Activated T-helper 2 cell treated with anti-CD3 and anti-CD28 coated beads, Interferon-gamma antibody, Interleukin-2, Interleukin-4, amounts not matched to agents 10 μg/mL and 5 μg/mL and 100 μg/mL, durations not matched to agents 14 hours and 24 hours and 36 hours (primary cell): ENCODE measurements at places on chromosomes 1 and 21.

- no peaks in the 10 kb centered on the region for H3K36me3 ChIP-seq
- H3K27ac ChIP-seq: no peak overlapping the region
- DNase-seq: no peak
These were observed 595.9 kb downstream of the AJAP1 start for GRCh38 chr1:5250336-5250735.

GRCh38 chr1:193433599-193433998, 247.2 kb upstream of the B3GALT2 start:
- H3K4me1 ChIP-seq: peaks cover 25% of the 10 kb centered on the region
- no peak for DNase-seq
- no peak overlapping the region for H3K27ac ChIP-seq
- peaks cover 36% of the 10 kb centered on the region for H3K36me3 ChIP-seq
- no peak overlapping the region for H3K4me3 ChIP-seq

GRCh38 chr1:165342587-165342986, 13.9 kb downstream of the LMX1A start:
- no peaks in the 10 kb centered on the region for H3K36me3 ChIP-seq
- H3K4me1 ChIP-seq: no peaks in the 10 kb centered on the region
- no peak for DNase-seq
- H3K27ac ChIP-seq: no peak overlapping the region

DNA sequence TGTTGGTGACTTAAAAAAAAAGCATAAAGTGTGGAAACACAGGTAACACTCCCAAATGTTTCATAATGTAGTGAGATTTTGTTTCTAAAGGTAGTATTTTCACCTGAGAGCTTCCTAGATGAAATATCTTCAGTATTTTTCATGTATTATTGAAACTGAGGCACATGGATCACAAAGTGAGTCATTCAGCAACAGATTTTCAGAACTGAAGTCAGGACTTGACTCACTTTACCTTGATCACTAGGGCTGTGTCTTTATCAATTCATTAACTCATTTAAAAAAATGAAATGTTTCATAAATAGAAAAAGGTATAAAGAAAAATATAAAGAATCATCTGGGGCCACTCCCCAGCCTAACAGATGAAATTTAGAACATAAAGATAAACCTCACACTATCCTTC, 66.5 kb upstream of the RCC1 start:
- H3K36me3 ChIP-seq: peaks cover 8% of the 10 kb centered on the region
- H3K27ac ChIP-seq: no peak overlapping the region
- no peak for DNase-seq
- H3K4me3 ChIP-seq: no peak overlapping the region

DNA sequence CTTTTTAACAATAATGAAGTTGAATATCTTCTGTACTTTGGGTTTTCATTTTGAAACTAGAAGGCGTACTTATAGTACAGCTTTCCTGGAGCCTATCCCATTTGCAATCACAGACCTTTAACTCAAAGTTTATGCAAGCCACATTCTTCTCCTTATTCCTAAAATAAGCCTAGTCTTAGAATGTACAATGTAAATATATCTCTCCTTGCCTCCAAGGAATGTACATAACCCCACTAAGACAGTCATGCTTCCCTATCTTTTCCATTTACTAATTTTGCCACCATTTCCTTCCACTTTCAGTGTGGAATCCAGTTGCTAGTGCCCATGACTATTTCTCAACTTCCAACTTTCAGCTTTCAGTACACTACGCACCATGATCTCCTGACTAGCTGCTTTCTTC, 327.6 kb downstream of the ST6GALNAC3 start:
- no peak for DNase-seq
- H3K27ac ChIP-seq: no peak overlapping the region
- H3K27me3 ChIP-seq: no peaks in the 10 kb centered on the region
- H3K4me1 ChIP-seq: no peaks in the 10 kb centered on the region
- no peaks in the 10 kb centered on the region for H3K36me3 ChIP-seq

GRCh38 chr1:179775009-179775408, 31.9 kb downstream of the FAM163A start:
- H3K36me3 ChIP-seq: no peaks in the 10 kb centered on the region
- H3K27me3 ChIP-seq: peaks cover 2% of the 10 kb centered on the region
- no peak for DNase-seq
- H3K4me3 ChIP-seq: no peak overlapping the region

GRCh38 chr1:52706136-52706670, 8.1 kb upstream of the COA7 start:
- no peaks in the 10 kb centered on the region for H3K36me3 ChIP-seq
- no peak overlapping the region for H3K27ac ChIP-seq
- no peak for DNase-seq
- peaks cover 13% of the 10 kb centered on the region for H3K4me1 ChIP-seq
- peaks cover 5% of the 10 kb centered on the region for H3K27me3 ChIP-seq

- DNase-seq: no peak
- no peaks in the 10 kb centered on the region for H3K4me1 ChIP-seq
- no peak overlapping the region for H3K27ac ChIP-seq
- H3K4me3 ChIP-seq: no peak overlapping the region
- no peaks in the 10 kb centered on the region for H3K36me3 ChIP-seq
These were observed 68.9 kb downstream of the SLC5A9 start for GRCh38 chr1:48291421-48291820.

DNA sequence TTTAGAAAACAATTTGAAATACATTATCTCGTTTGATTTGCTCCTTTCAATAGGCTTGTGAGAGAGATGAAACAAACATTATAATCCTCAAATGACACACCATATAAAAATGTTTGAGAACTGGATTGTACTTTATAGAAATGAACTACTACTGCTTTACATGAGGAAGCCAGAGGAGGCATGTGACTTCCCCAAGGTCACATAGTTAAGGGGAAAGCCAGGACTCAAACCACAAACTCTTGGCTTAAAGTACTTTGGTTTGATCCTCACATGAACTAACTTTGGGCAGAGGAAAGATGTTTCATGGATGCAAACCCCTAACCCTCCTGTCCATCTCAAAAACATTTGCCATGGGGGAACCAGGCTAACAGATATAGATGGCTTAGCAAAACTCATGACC, 4.7 kb downstream of the ARHGEF11 start:
- DNase-seq: no peak
- no peaks in the 10 kb centered on the region for H3K36me3 ChIP-seq
- H3K27me3 ChIP-seq: peaks cover 70% of the 10 kb centered on the region
- peaks cover 3% of the 10 kb centered on the region for H3K4me1 ChIP-seq

DNA sequence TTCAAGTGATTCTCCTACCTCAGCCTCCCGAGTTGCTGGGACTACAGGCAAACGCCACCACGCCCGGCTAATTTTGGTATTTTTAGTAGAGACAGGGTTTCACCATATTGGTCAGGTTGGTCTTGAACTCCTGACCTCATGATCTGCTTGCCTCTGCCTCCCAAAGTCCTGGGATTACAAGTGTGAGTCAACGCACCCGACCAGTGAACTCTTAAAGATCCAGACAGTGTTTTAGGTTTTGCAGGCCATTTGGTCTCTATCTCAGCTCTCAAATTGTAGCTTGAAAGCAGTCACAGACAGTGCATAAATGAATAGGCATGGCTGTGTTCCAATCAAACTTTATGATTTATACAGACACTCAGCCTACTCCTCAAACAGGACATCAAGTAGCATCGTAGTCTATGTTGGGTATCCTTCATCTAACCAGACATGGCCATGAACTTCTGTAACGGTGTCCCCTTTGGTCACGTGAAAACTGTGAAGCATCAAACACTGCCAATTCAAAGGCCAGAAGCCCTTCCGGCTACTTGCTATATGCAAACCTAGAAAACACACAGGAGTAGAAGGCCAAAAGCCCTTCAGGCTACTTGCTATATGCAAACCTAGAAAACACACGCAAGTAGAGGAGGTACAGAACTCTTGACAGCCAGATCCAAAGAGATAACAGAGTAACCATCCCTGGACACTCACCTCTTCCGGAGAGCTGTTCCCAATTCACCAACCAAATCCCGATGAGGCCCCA, 3.1 kb downstream of the FUCA1 start:
- peaks cover 16% of the 10 kb centered on the region for H3K4me1 ChIP-seq
- no peak overlapping the region for H3K4me3 ChIP-seq
- no peak overlapping the region for H3K27ac ChIP-seq
- peaks cover 14% of the 10 kb centered on the region for H3K27me3 ChIP-seq
- H3K36me3 ChIP-seq: no peaks in the 10 kb centered on the region
- no peak for DNase-seq

DNA sequence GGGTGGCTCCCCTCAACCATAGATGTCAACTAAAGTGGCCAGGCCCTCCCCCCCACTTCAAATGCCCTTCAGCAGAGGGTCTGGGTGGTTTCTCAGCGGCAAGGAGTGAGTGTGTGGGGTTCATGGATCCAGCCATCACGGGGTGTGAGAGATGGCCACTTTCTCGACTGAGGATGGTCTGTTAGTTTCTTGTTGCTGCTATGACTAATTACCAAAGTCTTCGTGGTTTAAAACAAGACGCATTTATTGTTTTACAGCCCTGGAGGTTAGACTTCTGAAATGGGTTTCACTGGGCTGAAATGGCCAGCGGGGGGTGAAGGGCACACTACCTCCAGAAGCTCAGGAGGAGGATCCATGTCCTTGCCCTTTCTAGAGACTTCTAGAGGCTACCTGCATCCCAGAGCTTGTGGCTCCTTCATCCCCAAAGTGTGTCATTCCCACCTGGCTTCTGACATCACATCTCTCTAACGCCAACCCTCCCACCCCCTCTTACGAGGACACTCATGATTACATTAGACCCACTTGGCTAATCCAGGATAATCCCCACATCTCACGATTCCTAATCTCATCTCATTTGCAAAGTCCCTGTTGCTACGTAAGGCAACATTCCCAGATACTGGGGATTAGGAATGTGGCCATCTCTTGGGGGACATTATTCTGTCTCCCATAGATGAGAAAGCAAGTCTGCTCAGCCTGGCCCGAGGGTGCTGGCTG, 53.0 kb downstream of the EPHB2 start:
- DNase-seq: no peak
- H3K27me3 ChIP-seq: no peaks in the 10 kb centered on the region
- no peaks in the 10 kb centered on the region for H3K4me1 ChIP-seq
- no peaks in the 10 kb centered on the region for H3K36me3 ChIP-seq

DNA sequence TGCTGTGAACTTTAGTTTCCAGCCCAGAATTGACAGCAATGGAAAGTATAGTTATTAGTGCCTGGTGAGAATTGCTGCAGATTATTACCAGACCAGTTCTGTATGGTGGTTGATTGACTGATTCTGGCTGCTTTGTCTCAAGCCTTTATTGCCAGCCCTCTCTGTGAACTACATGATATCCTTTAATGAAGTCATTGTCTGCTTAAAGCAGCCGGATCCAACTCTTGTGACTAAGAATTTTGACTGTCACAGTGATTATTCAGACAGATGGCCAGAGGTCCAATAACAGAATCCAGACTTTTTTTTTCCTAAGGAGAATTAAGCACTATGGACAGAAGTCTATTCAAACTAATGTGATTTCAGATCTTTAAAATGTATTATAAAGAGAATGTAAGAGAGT, 1548.6 kb upstream of the B3GALT2 start:
- H3K4me3 ChIP-seq: no peak overlapping the region
- H3K27ac ChIP-seq: no peak overlapping the region
- DNase-seq: no peak

- no peak overlapping the region for H3K27ac ChIP-seq
- peaks cover 44% of the 10 kb centered on the region for H3K4me1 ChIP-seq
- H3K27me3 ChIP-seq: peaks cover 29% of the 10 kb centered on the region
These were observed 935 bp upstream of the COG2 start for GRCh38 chr1:230641346-230641745.

DNA sequence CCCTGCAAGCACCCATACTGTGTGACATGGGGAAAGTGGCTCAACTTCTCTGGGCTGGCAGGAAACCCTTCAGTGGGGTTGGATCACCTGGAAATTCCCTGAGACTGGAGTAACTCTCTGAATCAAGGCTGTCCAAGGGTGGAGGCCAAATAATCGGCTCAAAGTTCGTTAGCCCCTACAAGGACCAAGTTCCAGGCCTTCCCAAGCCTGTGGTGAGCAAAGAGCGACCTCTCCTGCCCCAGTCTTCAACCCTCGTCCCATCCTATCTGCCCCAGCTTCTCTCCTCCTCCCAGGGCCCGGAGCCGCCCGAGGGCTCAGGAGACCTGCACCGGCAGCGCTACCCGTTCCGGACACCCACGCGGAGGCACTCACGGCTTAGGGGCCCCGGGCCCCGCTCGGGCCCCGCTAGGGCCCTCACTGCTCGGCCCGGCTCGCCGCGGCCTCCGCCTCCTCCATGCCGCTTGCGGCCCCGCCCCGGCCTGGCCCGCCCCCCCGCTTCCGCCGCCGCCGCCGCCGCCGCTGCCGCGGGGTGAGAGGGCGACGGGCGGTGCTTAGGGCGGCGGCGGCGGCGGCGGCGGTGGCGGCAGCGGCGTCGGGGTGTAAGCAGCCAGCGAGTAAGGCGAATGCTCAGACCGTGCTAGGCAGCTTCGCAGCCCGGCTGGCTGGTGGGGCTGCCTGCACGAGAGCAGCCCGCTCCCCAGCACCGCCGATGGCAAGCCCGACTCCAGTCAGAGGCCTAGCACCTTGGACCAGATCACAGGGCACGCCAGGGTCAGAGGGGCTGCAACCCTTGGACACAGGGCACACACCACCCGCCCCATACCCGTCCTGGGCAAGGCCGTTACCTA, at the start of gene POMGNT1:
Gene POMGNT1 (minus strand): TSS at position 471 of the 848 bp plus-strand sequence. CDS start 613 bp downstream, outside the sequence.
- peak within 1 kb of the TSS; percentile 80 for H3K27ac ChIP-seq
- no peaks in the 10 kb centered on the region for H3K27me3 ChIP-seq
- H3K4me3 ChIP-seq: peak within 1 kb of the TSS; percentile 85
- DNase-seq: peak; percentile 74
- H3K4me1 ChIP-seq: peaks cover 19% of the 10 kb centered on the region

GRCh38 chr1:38266197-38266520, 219.6 kb upstream of the POU3F1 start:
- DNase-seq: no peak
- no peaks in the 10 kb centered on the region for H3K4me1 ChIP-seq
- peaks cover 4% of the 10 kb centered on the region for H3K27me3 ChIP-seq
- H3K27ac ChIP-seq: no peak overlapping the region

GRCh38 chr1:205746757-205747412, 3.1 kb downstream of the NUCKS1 start:
- H3K36me3 ChIP-seq: peaks cover 47% of the 10 kb centered on the region
- H3K4me1 ChIP-seq: peaks cover 49% of the 10 kb centered on the region
- H3K4me3 ChIP-seq: peak overlapping the region; percentile 66
- no peaks in the 10 kb centered on the region for H3K27me3 ChIP-seq
- H3K27ac ChIP-seq: peak overlapping the region; percentile 10

GRCh38 chr1:41533731-41534080, 49.2 kb upstream of the EDN2 start:
- H3K4me1 ChIP-seq: no peaks in the 10 kb centered on the region
- H3K4me3 ChIP-seq: no peak overlapping the region
- H3K36me3 ChIP-seq: peaks cover 79% of the 10 kb centered on the region
- H3K27me3 ChIP-seq: no peaks in the 10 kb centered on the region
- no peak for DNase-seq
- no peak overlapping the region for H3K27ac ChIP-seq

- peaks cover 4% of the 10 kb centered on the region for H3K4me1 ChIP-seq
- no peak overlapping the region for H3K4me3 ChIP-seq
- H3K36me3 ChIP-seq: no peaks in the 10 kb centered on the region
- H3K27ac ChIP-seq: no peak overlapping the region
- DNase-seq: no peak
These were observed 89.7 kb downstream of the C21orf91 start for GRCh38 chr21:17729455-17729854.

- no peaks in the 10 kb centered on the region for H3K36me3 ChIP-seq
- no peak for DNase-seq
- peaks cover 16% of the 10 kb centered on the region for H3K27me3 ChIP-seq
- no peaks in the 10 kb centered on the region for H3K4me1 ChIP-seq
- H3K4me3 ChIP-seq: peak within 1 kb of the TSS; percentile 39
These were observed at the start of gene DNAH14 for GRCh38 chr1:224929335-224930237. Gene DNAH14 (plus strand): TSS chr1:224929675. CDS start chr1:224952703, 23,028 bp downstream.

GRCh38 chr21:40129809-40130208, 262.6 kb downstream of the PCP4 start:
- H3K36me3 ChIP-seq: no peaks in the 10 kb centered on the region
- no peak for DNase-seq
- H3K4me3 ChIP-seq: no peak overlapping the region
- no peaks in the 10 kb centered on the region for H3K27me3 ChIP-seq
- H3K27ac ChIP-seq: no peak overlapping the region
- H3K4me1 ChIP-seq: no peaks in the 10 kb centered on the region
